ENCODE measurements at places on chromosomes 4 and X.
A peak's percentile ranks its signal among the peaks of the same experiment; 100 is the strongest.

GRCh38 chrX:141652286-141652685 lies 46.3 kb downstream of the SPANXD start:
- no peak for DNase-seq

GRCh38 chr4:6349896-6350603 lies 80.4 kb downstream of the WFS1 start:
- DNase-seq, result no peak

- DNase-seq, result no peak
Observed at GRCh38 chr4:123248085-123248659, 148.4 kb upstream of the SPRY1 start.

DNA sequence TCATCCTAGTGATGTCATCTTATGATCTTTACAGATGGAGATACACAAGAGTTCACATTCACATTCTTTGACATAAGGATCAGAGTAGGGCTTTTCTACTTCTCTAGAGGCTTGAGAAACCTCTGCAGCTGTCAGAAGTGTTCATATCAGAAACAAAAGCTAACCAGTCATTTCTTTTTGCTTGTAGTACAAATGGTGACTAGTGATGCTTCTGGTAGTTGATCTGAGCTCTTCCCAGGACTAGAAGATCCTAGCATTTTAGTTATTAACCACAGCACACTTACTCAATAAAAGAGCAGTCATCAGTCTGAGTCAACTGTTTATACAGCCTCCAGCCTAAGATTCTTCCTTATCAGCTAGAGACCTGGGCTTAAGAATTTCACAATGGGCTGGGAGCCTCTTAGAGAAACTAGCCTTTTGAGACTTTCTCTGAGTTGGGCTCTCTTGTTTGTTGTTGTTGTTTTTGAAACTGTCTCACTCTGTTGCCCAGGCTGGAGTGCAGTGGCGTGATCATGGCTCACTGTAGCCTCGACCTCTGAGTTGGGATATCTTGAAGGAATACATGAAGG lies 84.1 kb downstream of the TMEM164 start:
- DNase-seq, result peak; percentile 83

- DNase-seq, result no peak
Observed at GRCh38 chrX:46072791-46073190, 472.4 kb downstream of the ZNF674 start.

GRCh38 chr4:103996064-103996463 lies 276.3 kb upstream of the TACR3 start:
- DNase-seq, result peak; percentile 1

DNA sequence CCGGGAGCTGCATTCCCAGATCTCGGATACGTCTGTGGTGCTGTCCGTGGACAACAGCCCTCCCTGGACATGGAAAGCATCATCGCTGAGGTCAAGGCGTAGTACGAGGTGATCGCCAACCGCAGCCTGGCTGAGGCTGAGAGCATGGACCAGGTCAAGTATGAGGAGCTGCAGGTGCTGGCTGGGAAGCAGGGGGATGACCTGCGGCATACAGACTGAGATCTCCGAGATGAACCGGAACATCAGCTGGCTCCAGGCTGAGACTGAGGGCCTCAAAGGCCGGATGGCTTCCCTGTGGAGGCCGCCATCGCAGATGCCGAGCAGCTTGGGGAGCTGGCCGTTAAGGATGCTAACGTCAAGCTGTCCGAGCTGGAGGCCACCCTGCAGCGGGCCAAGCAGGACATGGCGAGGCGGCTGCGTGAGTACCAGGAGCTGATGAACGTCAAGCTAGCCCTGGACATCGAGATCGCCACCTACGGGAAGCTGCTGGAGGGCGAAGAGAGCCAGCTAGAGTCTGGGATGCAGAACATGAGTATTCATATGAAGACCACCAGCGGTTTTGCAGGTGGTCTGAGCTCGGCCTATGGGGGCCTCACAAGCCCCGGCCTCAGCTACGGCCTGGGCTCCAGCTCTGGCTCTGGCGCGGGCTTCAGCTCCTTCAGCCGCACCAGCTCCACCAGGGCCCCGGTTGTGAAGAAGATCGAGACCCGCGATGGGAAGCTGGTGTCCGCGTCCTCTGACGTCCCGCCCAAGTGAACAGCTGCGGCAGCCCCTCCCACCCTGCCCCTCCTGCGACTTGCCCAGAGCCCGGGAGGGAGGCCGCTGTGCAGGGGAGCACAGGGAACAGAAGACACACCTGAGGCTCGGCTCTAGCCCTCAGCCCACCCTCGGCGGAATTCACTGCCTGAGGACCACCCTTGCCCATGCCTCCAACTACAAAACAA lies 29.4 kb upstream of the GABRA3 start:
- DNase-seq, result no peak

- no peak for DNase-seq
Observed at GRCh38 chrX:110426155-110426504, 67.5 kb downstream of the RTL9 start.

DNA sequence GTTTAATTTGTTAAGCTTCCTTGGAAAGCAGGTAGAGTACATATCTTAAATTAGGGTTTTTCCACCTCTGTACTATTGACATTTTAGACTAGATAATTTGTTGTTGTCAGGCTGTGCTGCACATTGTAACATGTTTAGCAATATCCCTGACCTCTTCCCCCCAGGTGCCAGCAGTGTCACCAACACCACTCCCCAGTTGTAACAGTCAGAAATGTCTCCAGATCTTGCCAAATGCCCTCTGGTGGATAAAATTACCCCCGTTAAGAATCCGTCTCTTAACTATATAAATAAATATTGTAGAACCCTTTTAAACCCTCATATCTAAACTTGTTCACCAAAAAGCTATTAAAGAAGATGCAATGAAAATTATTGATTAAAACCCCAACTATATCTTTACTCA lies 161.5 kb downstream of the ARHGAP6 start:
- DNase-seq, result no peak
